Heart left ventricle (tissue), 16 donors: ENCODE measurements at places on chromosomes 3 and 15. TPM values are rescaled to one million over a fixed set of nuclear protein-coding genes. Genes with fewer than 3 reads are reported as not detected.
A peak's percentile ranks its signal among the peaks of the same experiment; 100 is the strongest.

- DNase-seq: peak; percentile 19
Measured at GRCh38 chr15:90402223-90402622, 14.2 kb downstream of the IQGAP1 start.

DNA sequence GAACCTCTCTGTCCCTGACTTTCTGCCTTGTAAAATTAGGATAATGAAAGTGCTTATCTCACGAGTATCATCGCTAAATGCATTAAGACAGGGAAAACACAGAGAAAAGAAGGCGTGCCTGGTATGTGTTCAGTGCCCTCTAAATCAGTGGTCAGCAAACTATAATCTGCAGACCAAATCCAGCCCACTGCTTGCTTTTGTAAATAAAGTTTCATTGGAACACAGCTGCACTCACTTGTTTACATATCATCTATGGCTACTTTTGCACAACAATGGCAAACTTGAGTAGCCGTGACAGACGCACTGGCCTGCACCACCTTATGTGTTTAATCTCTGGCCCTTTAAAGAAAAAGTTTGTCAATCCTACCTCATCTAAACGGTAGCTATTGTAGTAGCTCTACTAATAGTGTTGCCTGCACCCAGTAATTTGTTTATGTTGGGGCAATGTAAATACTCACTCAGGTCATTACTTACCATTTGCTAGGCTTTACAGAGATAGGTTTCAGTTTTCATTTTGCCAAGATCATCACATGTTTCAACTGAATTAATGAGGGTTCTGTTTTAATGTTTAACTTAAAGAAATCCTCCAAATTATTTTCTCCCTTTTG, 229.4 kb downstream of the FEZF2 start:
- DNase-seq: no peak

The CD86 gene
- polyA plus RNA-seq: 0.38 TPM

DNA sequence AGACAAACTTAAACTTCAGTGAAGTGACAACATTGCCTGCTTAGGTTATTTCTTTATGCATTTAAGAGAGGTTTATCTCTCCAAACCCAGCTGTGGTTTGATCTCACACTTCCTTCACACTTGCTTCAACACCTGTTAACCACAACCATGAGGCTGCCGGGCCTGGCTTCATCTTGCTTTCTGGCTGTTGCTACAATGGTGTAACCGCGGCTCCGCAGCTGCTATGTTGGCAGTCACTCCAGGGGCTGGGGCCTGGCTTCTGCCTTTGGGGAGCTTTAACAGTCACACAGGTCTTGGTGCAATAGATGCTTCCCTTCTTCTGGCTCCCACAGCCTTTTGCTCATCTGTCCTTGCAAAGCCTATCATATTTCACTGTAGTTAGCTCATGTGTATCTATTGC, 72.9 kb upstream of the MNS1 start:
- DNase-seq: no peak

The EPHA3 gene
- polyA plus RNA-seq: 1.3 TPM

The CLEC3B gene
- polyA plus RNA-seq: 114 TPM

- DNase-seq: no peak
Measured at GRCh38 chr3:161148832-161149475, 43.8 kb upstream of the B3GALNT1 start.

The C3orf20 gene
- polyA plus RNA-seq: not detected

GRCh38 chr3:159882790-159883779, 105.5 kb upstream of the IL12A start:
- no peak for DNase-seq

GRCh38 chr15:90617668-90618097, 88.0 kb downstream of the CRTC3 start:
- no peak for DNase-seq

DNA sequence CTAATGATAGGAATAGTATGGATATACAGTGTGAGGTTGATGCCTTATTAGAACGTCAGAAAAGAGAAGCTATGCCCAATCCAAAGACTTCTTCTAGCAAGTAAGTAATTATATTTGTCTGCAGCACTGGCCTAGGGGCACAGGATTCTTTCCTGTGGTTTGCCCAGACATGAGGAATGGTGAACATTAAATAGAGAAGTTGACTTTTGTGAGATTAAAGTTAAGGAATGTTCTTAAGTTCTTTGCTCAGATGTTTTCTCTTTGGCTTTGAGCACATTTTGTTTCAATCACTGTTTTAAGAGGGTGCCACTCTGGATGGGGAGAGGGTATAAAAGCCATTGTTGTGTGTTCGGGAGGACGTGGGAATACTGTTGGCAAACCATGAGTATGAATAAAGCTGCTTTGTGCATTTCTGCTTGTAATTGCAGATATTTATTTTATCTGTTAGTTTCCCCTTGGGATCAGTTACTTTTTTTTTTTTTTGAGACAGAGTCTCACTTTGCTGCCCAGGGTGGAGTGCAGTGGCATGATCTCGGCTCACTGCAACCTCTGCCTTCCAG, 8.3 kb downstream of the KIF23 start:
- no peak for DNase-seq

- no peak for DNase-seq
Measured at GRCh38 chr3:179658606-179659005, 5.8 kb downstream of the USP13 start.

- DNase-seq: peak; percentile 82
Measured at GRCh38 chr3:37993820-37994638, 3.4 kb downstream of the VILL start.

DNA sequence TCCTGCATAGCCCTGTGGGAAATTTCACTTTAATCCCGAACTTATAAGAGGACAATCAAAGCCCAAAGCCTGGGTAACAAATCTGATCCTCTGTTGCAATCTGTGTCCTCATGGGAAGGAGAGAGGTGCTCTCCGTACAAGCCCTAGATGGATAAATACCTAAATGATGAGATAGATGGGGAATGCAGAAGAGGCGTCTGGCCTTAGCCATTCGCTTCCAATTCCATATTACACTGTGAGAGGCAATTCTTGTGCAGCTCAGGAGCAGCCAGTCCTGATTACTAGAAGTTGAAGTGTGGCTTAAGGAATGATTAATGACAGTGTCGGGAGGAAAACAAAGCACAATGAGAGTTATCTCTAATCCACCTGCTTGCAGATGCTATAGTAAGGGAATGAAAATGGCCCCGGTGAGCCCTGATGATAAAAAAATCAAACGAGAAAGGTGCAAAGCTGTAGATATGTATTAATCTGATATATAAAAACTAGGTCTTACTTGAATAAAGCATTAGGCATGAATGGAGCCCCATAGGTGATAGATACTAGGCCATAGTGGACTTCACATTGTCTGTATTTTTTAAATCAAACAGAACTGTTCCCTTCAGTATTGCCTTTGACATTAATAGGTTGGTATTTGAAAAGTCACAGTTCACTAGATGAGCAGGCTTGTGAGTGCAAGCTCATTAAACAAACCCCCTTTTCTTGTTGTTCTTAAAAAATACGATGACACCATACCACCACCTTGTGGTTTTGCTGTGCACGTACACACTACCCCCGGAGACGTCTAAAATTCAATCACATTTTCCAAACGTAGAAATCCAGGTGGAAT, 54.2 kb upstream of the TMCO5A start:
- no peak for DNase-seq

The ANKRD63 gene
- polyA plus RNA-seq: not detected

GRCh38 chr3:185250247-185250646, 3.6 kb downstream of the EHHADH start:
- no peak for DNase-seq

GRCh38 chr15:45187578-45187893, 230 bp downstream of the SHF start:
- no peak for DNase-seq

DNA sequence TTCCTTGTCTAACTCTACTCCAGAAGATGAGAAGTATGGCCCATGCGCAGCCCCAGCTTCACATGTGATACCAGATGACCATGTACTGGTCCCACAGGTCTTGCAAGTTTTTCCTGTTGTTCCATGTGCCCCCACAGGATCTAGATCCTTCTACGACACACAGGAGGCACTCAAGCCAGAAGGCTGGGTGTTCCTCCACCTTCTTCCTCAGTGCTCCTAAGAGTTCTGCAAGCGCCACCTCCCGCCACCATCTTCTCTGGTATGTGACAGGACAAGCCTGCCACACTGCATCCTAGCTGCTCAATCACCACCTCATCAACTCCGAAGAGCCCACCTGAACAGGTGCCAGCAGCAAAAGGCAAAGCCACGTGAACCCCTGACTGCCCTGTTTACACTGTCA, 43.1 kb downstream of the XXYLT1 start:
- DNase-seq: no peak

GRCh38 chr3:143597774-143598652, 250.3 kb downstream of the SLC9A9 start:
- no peak for DNase-seq

GRCh38 chr3:50254577-50255250, 14.2 kb upstream of the SEMA3B start:
- peak; percentile 88 for DNase-seq

DNA sequence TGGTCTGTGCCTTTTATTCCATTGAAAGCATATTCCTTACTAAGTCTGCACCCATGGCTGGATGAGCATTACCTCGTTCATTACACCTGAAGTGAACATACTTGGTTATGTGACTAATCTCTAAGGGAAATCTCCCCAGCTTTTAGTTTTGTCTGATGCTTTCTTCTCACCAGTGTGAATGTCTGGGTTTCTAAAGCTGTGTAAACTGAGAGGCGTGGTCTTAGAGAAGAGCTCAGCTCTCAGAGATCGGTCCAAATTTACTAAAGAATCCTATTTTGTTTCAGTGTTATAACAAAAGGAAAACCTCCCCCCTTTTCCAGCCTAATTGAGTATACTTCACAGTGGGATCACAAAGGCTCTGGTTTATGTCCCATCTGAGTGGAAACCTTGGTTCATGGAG, 352.3 kb downstream of the PTPRG start:
- no peak for DNase-seq

- DNase-seq: no peak
Measured at GRCh38 chr3:136152176-136152843, 43.8 kb downstream of the MSL2 start.

GRCh38 chr3:11212784-11213183, 58.5 kb downstream of the HRH1 start:
- DNase-seq: no peak

GRCh38 chr15:91465696-91466095, 365.6 kb downstream of the SV2B start:
- DNase-seq: no peak

The ITIH1 gene
- 0.04 TPM for polyA plus RNA-seq

The CACNA1D gene
- 0.06 TPM for polyA plus RNA-seq

GRCh38 chr3:40741729-40742128, 217.0 kb downstream of the ZNF621 start:
- peak; percentile 52 for DNase-seq

The NR2E3 gene
- 0.07 TPM for polyA plus RNA-seq

DNA sequence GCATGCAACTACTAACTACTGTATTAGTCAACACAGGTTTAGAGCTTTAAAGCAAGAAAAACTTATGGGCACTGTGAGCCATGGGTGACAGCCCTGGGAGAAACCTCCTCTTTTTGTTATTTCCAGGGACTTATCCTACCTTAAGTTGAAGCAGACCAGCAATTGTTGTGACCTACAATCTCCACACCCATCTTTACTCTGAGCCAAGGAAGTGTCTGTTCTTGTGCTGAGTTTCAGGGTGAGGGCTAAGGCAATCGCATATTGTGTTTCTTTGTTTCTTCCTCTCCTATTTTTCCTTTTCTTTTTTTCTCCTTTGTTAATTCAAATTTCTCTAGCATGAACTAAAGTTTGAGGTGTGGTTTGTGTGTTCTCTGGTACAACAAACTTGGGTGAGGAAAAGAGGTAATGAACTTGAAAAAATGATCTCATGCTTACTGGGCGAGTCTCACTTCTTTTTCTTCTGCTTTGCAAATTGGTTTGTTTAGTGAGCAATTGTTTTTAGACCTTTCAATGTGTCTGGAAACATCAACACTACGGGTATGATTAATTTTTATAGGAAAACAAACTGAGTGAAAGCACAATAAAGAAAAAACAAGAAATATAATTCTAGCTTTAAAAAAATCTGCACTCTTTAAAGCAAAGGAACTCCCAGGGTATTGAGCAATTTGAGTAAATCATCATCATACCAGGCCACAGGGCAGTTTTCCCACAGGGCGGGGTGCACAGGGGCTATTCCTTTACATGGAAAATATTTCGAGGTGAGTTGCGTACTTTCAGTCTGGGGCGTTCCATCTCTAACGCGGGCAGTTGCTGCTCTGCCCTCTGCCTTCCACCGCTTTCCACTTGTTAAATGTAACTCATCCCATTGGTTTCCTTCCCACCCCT, 2.7 kb downstream of the UPK1B start:
- no peak for DNase-seq

The TEX55 gene
- not detected for polyA plus RNA-seq

The VPS39 gene
- 33.9 TPM for polyA plus RNA-seq

DNA sequence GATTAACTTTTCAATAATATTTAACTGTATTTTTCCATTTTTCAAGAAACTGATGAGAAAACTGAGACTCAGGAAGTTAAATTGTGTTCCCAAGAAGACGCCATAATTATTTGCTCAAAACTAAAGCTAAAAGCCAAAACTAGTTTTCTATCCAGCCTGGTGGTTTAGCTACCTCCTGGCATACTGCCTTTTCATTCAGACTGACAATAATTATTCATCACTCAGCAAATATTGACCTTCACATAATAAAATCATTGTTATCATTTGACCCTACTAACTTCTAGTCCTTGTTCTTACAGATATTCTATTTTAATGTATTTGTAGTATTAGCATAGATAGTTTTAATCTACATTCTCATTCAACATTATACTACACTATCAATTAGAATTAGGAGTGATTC, 210.6 kb upstream of the GADL1 start:
- no peak for DNase-seq

GRCh38 chr3:70731046-70731445, 418.6 kb upstream of the MDFIC2 start:
- no peak for DNase-seq

DNA sequence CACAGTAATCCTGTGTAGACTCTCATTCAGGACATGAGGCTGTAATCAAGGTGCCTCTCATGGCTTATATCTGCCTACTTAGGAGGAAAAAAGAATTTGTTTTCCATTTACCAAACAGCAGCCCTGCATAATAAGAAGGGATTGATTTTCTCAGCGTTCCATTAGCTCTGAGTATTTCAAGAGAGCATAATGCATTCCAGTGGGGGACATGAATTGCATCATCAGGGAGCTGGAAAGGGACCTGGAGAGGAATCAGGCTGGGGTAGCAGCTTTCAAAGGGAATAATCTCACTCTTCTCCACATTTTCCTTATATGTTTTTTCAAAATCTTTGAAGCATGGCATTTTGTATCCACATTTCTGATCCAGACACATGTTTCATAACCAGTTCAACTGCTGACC, 150.6 kb upstream of the ANKRD28 start:
- no peak for DNase-seq

DNA sequence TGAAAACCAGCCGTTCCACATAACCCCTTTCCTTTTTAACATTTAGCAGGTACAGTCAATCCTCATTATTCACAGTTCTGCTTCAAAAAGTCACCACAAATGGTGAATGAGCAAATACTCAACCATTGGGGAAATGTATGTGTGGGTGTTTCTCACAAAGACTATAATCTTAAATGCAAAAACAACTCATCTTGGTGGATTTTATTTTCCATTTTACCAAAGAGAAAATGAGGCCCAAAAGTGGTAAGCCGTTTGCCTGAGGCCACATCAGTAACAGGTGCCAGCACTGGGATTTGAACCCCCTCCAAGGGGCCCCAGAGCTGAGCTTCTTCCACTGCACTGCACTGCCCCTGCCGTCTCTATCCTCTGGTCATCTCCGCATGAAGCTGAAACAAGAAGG, 208.8 kb downstream of the OSBPL10 start:
- DNase-seq: no peak

GRCh38 chr3:136772709-136773108, 20.5 kb upstream of the STAG1 start:
- no peak for DNase-seq
